ENCODE measurements at places on chromosomes 13 and 19. TPM values are rescaled to one million over a fixed set of nuclear protein-coding genes. Genes with fewer than 3 reads are reported as not detected.
A peak's percentile ranks its signal among the peaks of the same experiment; 100 is the strongest.

The GIPC3 gene
- 0.70 TPM for total RNA-seq

The PEAK3 gene
- total RNA-seq, result 0.11 TPM

The ADM5 gene
- total RNA-seq, result 4.0 TPM

The DAND5 gene
- not detected for total RNA-seq

The CYP2A7 gene
- total RNA-seq, result not detected

The PLIN4 gene
- 0.22 TPM for total RNA-seq

The S1PR4 gene
- total RNA-seq, result 231 TPM

The REEP6 gene
- 3.3 TPM for total RNA-seq

The TNNT1 gene
- not detected for total RNA-seq

GRCh38 chr19:3816566-3817218, 30.5 kb upstream of the MATK start:
- DNase-seq, result no peak

DNA sequence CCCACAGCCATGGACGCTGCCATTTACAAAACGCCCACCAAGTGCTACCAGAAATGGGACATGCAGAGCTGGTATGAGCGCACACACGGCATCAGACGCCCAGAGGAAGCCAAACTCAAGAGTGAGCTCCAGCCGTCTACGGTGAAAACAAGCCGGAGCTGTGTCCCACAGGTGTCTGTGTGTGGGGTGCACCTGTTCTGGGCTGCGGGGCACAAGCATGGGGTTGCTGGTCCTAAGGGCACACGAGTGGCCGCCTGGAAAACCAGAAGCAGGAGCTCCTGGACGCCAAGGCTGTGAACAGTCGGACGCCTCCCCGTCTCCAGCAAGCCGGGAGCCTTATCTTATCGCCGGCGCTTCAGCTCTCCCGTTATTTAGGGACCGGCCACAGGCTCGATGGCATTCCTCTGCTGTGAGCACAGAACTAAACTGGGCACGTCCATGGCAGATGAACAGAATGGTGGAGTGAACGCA, 1.3 kb downstream of the ADPRHL1 start:
- DNase-seq, result no peak

DNA sequence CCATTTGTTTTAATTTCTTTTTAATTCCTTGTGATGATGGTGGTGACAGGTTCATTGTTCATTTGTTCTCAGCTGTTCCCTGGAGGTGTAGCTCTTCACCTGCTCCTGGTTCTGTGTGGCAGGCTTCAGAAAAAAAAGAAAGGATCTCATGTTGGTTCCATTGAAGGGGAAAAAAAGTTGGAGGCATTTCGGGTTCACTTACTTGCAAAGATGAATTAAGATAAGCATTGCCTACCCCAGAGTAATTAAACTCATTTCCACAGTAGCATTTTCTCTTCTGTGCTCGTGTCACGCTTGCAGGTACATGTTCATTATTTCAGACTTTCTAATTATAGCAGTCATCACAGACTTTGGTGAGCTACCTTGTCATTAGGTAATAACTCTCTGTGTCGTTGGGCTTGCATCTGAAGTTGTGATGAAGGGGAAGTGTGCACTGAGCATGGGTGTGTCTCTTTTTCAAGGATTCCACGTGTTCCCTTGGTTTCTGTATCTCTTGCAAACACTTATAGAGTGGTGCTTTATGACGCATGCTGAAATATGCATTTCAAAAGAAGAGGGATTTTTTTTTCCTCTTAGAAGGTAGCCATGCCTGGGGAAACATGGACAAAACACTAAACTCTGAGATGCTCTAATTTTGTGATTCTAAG, 69.1 kb downstream of the MTUS2 start:
- no peak for DNase-seq

GRCh38 chr13:85755123-85755522, 44.1 kb downstream of the SLITRK6 start:
- no peak for DNase-seq

DNA sequence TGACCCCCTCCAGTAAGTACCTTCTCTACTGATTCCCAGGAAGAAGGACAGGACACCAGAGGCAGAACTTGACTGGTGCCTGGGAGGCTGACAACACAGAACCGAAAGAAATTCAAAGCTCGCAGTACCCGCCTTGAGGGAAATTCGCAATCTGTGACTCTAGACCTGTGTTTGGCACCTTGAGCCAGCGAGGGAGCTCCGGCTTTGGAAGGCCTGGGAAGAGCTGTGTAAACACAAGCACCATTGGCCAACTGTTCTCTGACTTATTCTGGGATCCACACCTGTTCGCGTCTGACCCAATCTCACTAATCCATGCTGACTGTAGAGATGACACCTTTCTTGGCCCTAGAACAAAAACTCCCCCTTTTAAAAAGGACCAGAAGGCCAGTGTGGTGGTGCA, 50.7 kb downstream of the CEBPG start:
- no peak for DNase-seq

GRCh38 chr19:51372649-51373504, at the start of gene NKG7:
Gene NKG7 (minus strand): TSS chr19:51372654. CDS start chr19:51372535, 119 bp downstream.
- peak; percentile 45 for DNase-seq

DNA sequence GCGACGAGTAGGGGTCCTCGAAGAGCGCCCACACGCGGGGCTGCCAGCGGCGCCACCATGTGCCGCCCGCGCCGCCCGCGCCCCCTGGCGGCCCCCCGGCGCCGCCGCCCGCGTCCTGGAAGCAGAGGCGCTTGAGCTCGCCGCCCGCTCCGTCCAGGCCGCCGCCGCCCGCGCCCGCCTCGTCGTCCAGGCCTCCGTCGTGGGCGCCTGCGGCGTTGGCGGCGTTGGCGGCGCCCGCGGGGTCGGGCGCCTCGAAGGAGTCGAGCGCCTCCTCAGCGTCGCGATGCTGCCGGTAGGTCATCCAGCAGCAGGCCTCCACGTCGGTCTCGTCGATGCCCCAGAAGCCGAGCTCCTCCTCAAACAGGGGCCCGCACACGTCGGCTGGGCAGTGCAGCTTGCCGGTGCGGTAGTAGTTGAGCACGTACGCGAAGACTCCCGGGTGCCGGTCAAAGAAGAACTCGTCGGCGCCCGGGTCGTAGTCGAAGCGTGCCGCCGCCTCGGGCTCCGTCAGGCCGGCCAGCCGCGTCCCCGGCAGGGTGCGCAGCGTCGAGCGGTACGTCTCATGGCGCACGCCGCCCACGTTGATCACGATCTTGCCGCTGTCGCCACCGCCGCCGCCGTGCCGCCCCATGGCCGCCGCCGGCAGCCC, 829 bp downstream of the KCNC3 start:
- DNase-seq, result no peak

DNA sequence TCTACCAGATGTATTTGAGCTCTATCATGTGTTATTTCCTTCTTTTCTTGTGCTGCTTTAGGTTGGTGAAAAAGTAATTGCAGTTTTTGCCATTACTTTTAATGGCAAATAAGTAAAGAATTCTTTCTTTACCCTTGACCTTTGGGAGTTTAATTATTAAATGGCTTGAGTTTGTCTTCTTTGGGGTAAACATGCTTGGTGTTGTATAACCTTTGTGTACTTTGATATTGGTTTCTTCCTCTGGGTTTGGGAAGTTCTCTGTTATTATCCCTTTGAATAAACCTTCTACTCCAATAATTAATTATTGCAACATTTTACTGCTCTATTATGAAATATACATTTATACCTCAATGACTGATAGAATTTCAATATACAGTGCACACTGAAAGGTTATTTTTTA, 709.4 kb downstream of the PCDH17 start:
- DNase-seq, result no peak

GRCh38 chr13:46571909-46572595, 19.1 kb downstream of the LRCH1 start:
- DNase-seq, result no peak

DNA sequence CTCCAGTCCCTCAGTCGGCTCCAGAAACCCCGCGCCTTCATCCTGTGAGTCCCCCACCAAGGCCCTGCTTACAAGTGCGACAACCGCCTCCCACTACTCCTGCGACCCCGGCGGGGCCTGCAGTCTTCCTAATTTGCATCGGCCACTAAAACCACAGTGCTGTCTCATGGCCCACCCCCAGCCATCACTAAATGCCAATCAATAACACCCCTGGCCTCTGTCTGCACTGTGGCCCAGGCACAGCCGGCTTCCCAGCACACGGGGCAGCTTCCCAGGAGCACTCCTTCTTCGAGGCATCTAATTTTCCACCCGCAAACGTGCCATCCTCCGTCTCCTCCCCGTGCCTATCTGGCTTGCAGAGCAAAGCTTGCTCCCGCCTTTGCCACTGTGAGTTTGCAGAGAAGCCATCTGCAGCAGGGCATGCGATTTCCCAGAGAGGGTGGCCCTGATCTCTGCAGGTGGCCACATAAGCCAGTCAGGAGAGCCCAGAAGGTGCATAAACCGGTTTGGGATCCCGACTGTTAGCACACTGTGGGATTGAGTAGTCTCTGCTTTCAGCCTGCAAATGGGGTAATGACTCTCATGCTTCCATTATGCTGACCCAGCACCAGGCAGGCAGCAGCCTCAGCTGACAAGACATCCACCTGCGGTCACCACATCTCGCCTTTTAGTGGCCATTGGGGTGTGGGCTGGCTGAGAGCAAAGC, 34.0 kb upstream of the USE1 start:
- no peak for DNase-seq

DNA sequence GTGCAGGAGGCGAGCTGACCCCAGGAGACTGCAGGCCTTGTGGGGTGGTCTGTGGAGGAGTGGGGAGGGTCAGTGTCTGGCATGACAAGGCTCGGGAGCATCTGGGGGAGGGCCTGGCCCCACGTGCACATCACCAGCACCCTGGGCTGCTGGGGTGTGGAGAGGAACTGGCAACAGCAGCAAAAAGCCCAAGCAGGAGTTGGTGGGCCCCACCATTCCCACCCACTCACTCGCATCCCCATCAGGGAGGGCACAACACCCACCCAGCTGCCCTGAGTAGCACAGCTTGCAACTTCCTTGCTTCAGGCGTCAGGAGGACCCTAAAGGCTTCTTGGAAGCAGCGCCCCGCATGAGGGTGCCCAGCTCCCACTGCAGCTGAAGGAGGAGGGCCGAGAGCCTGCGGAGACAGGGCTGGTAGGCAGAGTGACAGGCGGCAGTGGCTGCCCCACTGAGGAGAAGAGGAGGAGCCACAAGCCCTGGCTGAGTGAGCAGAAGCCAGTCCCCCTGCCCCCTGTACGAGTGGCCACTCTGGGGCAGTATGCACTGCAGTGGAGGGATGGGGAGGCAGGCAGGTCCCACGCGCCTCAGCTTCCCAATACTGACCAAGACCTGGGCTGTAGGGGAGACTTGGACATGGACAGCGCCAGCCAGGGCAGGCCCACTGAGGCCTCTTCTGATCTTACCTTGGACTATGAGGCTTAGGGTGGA, 26.5 kb downstream of the ELL start:
- DNase-seq, result no peak

DNA sequence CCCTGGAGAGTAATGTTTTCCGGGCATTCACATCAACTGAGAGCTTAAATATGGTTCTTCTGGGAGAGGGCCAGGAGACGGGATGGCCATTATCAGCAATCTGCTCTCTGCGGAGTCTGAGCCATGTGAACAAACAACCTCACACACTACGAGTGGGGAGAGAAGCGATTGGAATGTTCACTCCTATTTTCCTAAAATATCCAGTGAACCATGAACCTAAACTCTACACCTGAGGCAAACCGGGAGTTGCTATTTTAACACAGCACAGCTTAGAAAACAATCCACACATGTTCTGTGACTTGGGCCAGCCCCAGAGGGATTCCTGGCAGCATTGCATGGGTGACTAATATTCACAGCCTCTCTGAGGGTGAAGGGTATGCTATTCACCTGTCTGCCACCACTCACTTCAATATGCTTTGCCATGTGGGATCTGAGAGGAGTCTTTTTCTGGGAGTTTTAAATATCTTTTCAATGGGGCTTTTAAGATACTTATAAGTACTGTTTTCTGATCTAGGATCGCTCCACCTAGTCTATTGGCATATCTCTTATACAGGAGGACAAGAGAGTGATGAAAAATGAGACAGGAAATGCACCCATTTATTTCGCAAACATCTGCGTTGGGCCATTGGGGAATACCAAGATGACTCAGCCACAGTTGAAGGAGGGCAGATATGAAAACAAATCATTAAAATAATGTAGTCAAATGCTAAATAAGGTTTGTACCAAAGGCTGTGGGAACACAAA, 72.6 kb upstream of the SERP2 start:
- no peak for DNase-seq

- no peak for DNase-seq
Measured at GRCh38 chr13:112179995-112180394, 113.0 kb downstream of the SOX1 start.

GRCh38 chr19:16067205-16067938, 8.9 kb upstream of the TPM4 start:
- no peak for DNase-seq
